ENCODE measurements at places on chromosomes 1 and 21. TPM values are rescaled to one million over a fixed set of nuclear protein-coding genes. Genes with fewer than 3 reads are reported as not detected.

Gene NHLH1
- total RNA-seq, result 0.38 TPM

Gene EFNA3
- 2.4 TPM for total RNA-seq

DNA sequence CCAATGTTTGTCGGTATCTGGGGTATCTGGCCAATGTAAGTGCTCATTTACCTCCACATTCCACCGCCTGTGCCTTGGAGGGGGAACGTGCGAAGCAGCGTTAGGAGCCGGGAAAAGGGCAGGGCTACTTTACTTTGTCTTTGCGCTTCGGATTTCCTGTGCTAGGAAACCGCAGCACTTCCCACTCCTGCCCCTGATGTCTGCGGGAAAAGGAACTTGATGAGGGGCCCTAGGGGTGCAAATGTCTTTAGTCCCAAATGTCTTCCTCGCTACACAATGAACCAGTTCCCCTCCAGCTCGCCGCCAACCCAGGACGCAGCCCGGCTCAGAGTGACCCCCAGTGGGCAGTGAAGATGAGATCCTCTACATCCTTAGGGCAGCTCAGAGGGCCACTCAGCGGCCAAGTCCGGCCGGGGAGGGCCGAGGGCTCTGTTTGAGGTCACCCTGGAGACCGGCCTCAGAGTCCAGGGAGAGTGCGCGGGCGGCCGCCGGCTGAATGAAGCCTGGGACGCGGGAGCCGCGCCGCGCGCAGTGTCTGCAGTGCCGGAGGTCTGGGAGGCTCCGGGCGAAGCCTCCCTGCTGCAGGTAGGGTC is at the start of gene DYNLT5:
Gene DYNLT5 (plus strand): TSS at position 460 of the 593 bp plus-strand sequence. CDS start 2,200 bp downstream, outside the sequence.
- no peak within 1 kb of the TSS for H3K27ac ChIP-seq
- H3K27me3 ChIP-seq, result no peaks in the 10 kb centered on the region
- H3K36me3 ChIP-seq, result no peaks in the 10 kb centered on the region
- no peak for DNase-seq

DNA sequence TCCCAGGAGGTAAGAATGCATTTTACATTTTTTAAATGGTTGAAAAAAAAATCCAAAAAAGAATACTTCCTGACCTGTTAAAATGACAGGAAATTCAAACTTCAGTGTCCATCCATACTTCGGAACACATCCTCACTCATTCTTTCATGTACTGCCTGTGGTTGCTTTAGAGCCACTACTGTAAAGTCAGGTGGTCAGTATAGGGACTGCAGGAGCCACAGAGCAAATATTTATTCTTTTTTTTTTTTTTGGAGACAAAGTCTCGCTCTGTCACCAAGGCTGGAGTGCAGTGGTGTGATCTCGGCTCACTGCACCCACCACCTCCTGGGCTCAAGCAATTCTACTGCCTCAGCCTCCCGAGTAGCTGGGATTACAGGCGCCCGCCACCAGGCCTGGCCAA is 124.7 kb downstream of the CLIC6 start:
- H3K27ac ChIP-seq, result no peak overlapping the region
- no peak overlapping the region for H3K4me3 ChIP-seq

Measured in T-cell (primary cell).